Stimulated activated CD8-positive, alpha-beta memory T cell treated with anti-CD3 and anti-CD28 coated beads, Interleukin-4, amount 100 ng/mL, for 1 hour (primary cell): ENCODE measurements at places on chromosomes 2 and 18.

DNA sequence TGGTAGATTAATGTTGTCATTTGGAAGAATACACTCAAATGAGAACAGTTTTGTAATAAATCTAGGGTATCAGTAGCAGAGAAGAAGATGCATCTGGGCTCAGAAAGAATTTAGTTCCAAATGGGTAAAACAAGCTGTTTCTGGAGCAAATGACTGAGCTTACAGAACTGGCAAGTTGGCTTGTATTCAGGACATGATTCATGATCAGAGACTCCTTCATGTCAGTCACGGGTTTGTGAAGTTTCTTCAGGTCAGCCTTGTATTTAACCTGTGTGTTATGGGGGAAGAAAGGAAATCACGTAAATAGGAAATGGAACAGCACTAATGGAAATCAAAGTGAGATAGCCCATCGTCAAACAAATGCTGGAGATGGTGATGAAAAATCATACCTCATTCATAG is 109.1 kb downstream of the RIF1 start:
- no peak for DNase-seq

DNA sequence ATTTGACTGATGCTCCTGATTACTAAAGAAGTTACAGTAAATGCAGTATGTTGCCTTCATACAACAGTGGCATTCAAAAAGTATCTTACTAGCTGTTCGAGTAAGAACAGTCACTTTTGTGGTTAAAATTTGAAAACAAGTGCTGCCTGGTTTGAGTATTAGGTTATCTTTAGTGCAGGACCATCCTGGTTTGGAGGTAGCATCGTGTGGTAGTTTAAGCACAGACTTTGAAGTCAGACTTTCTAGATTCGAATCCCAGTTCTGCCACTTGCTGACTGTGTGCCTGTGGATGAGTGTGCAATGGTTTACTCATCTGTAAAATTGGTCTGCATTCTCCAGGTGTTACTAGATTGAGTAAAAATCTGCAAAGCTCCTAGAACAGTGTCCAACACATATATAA is 96.8 kb downstream of the SGPP2 start:
- no peak for DNase-seq

DNA sequence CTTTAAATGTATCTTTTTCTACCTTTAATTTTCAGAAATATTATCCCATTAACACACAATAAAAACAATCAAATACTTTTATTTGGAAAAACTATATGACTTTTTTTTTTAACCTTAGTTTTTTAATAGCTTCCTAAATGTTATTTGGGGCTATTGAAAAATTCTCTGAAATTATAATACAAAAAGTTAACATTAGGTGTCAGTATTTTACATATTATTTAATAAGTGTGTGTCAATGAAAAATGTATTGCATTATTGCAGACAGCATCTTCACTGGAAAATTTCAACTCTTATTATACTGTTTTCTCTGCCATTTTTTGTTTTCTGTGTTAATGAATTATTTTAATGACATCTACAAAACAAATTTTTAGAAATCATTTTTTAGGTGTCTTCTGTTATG is 51.1 kb upstream of the ARHGAP15 start:
- DNase-seq = no peak

- DNase-seq = no peak
Measured at GRCh38 chr2:67066782-67067181, 330.4 kb upstream of the ETAA1 start.

GRCh38 chr18:22466608-22467395 is 49.1 kb upstream of the CTAGE1 start:
- no peak for DNase-seq

- no peak for DNase-seq
Measured at GRCh38 chr2:229416116-229416694, 145.1 kb upstream of the PID1 start.

DNA sequence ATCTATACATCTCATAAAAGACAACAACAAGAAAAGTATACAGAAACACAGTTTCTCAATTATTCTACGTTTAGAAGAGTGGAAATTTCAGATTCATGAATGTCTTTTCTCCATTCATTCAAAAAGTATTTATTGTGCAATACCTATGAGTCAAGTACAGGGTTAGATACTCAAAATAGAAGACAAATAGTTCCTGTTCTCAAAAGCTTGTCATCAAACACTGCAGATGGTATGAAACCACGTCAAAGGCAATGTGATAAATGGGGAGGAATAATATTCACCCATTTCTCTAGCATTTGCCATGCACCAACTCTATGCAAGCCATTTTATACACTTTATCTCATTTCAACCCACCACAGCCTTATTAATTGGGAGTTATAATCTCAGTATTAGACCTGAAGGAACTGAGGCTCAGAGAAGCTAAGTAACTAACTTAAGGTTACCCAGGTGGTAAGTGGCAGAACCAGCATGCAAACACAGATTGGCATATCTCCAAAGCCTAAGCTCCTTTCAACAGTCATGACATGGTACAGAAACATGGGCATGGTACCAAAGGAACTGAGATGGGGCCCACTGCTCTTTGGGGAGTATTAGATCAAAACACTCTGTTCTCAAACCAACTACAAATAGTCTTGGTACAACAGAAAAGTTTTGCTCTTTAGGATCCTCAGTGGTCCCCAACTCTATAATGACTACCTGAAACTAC is 67.2 kb upstream of the NPAS2 start:
- no peak for DNase-seq

DNA sequence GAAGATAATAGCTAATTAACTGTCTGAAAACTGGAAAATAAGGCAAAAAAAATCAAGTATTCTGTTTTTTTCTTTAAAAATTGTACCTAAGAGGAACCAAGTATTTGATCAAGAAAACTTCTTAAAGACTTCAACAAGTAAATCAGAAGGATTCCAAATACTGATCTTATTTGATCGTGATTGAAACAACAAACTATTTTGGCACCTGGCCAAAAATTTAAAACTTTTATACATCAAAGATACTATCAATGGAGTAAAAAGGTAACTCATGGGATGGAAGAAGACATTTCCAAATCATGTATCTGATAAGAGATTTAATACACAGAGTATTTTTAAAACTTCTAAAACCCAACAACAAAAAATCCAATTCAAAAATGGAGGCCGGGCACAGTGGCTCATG is 46.7 kb downstream of the CFAP210 start:
- DNase-seq = no peak

DNA sequence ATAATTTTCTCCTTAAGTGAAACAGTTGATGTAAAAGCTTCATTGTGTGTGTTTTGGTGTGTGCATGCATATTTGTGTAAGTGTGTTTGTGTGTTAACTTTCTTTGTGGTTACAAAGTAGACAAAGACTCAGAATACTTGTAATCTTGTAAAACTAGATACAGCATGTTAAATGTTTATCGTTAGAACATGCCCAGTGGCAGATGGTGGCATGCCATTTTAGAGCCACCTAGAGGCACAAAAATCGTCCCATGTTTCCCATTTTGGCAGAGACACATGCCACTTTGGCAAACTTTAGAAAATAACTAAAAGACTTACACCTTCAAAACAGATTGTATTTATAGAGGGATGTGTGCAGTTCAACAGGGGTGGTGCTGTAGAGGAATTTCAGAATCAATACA is 224.1 kb downstream of the LRP1B start:
- no peak for DNase-seq

DNA sequence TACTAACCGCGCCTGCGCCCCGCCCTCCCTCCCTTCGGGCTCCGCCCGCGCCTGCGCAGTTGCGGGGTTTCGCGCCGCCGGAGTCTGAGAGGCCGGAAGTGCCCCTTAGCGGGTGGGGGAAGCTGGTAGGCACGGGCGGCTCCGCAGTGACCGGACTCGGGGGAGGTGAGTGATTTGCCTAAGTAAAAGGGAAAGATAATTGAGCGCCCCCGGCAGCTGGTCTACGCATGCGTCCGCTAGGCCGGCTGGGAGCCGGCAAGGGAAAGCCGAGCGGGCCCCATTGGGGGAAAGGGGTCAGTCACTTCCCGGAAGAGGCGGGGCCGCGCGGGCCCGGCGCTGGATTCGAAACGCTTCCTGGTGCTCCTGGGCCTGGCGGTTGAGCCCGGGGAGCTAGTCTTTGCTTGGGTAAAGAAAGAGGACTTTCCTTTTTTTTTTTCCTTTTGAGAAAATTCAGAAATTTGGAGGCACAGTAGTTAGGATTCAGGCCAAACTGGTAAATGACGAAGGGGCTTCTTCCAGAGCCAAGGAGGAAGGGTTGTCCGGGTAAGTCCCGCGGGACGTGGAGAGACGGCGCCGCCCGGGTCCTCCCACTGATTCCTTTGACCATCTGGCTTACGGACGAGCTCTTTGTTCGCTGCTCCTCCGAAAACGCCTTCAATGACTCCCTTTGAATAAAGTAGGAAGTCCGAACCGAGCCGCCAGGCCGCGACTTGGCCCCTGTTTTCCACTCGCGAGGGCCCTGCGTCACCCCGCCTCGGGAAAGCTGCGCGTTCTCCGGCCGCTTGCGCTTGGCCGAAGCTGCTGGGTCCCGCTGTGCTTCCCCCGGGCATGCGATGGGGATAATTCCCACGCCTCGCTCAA is at the start of the genes GEN1 and SMC6:
Gene GEN1 (plus strand): TSS at position 336 of the 861 bp plus-strand sequence. CDS start 5,806 bp downstream, outside the sequence.
Gene SMC6 (minus strand): TSS at position 8 of the 861 bp plus-strand sequence. CDS start 7,864 bp downstream, outside the sequence.
- peak; percentile 86 for DNase-seq

DNA sequence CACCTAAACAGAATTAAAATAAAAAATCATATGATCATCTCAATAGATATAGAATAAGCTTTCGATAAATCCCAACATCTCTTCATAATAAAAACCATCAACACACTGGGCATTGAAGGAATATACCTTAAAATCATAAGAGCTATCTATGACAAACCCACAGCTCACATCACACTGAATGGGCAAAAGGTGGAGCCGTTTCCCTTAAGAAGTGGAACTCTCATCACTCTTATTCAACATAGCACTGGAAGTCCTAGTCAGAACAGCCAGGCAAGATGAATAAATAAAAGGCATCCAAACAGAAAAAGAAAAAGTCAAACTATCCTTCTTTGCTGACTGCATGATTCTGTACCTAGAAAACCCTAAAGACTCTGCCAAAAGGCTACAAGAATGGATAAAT is 510.3 kb downstream of the ZNF804A start:
- no peak for DNase-seq

DNA sequence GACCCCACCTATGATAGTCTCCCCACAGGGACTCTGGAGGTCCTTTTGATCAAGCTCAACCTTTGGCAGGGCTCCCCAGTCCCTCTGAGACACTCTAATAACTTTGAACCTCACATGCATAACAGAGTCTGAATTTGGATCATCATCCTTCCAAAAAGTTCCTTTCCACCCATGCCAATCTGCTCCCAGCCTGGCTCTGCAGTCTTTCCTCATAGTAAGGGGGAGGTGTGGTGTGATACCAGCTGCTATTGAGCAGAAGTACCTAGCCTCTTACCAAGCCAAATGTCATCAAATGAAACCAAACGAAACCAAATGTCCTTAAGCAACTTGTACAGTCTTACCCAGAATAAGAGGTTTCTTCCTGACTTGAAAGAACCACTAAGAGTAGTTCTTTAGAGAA is 36.5 kb downstream of the DTNA start:
- no peak for DNase-seq

DNA sequence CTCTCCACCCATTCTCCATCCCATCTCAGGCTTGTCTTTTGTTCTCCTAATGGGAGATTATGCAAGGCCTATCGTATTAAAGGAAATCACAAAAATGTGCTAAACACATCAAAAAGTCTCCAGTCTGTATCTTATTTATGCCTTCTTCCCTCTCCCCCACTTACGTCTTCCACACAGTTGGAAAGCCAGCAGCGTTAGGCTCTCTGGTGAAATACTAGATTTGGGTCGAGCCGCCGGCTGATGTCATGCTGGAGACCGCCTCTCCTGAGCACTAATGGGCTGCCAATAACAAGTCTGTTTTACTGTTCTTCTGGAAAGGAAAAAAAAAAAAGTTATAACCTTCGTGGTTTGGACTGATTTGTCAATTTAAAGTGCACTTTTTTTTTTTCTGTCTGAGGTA is 182.7 kb upstream of the SIX2 start:
- no peak for DNase-seq

- no peak for DNase-seq
Measured at GRCh38 chr2:227816507-227817294, 3.1 kb downstream of the CCL20 start.

- no peak for DNase-seq
Measured at GRCh38 chr2:15730545-15731212, 139.0 kb downstream of the DDX1 start.

- no peak for DNase-seq
Measured at GRCh38 chr2:205694256-205694655, 12.0 kb downstream of the NRP2 start.

DNA sequence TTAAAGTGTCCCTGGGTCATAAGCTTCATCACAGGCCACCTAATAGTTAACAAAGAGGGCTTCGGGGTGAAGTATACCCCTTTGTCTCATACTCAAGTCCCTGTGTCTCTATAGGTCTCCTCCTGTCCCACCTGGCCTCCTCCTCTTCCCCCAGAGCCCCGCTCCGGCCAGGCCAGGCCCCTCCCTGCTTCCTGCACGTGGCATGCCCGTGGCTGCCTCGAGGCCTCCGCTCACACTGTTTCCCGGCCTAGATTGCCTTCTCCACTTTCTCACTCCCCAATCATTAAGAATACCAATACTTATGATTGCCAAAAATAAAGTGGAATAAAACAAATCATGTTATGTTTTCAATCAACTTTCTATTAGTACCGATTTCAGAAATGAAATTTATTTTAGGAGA is 18.8 kb downstream of the SMYD1 start:
- DNase-seq = no peak

GRCh38 chr2:190362894-190363293 is 19.5 kb downstream of the INPP1 start:
- DNase-seq = no peak

- no peak for DNase-seq
Measured at GRCh38 chr18:64202863-64203262, 54.0 kb upstream of the LINC00305 start.

- no peak for DNase-seq
Measured at GRCh38 chr18:45805551-45805950, 19.9 kb upstream of the SIGLEC15 start.

GRCh38 chr2:235605312-235606003 is 111.6 kb downstream of the AGAP1 start:
- DNase-seq = no peak
